ENCODE measurements at places on chromosomes 5 and 9. TPM values are rescaled to one million over a fixed set of nuclear protein-coding genes. Genes with fewer than 3 reads are reported as not detected.

- no peak overlapping the region for H3K27ac ChIP-seq
- no peak for DNase-seq
- H3K4me1 ChIP-seq, result no peaks in the 10 kb centered on the region
- H3K36me3 ChIP-seq, result no peaks in the 10 kb centered on the region
- no peaks in the 10 kb centered on the region for H3K27me3 ChIP-seq
- no peak overlapping the region for H3K4me3 ChIP-seq
These were observed 292.4 kb downstream of the MAST4 start for GRCh38 chr5:66888613-66889012.

PTPN3 gene
- 15.9 TPM for total RNA-seq

DNA sequence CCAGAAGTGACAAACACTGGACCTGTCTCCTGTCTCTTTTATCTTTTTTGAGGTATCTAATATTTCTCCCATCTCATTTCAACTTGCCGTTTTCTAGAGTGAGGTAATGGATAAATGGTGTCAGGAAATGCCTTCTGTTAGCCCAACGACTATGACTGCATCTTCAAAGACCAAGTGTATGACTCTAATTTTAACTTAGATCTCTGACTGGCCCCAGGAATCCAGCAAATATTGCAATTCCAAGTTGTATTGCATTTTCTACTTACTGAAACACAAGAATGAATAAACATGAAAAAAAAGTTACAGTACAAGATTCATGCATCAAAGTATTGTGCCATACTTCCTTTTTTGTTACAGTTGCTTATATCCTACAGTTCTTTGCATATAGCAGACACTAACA is 26.3 kb downstream of the SLC28A3 start:
- H3K27me3 ChIP-seq, result no peaks in the 10 kb centered on the region
- DNase-seq, result no peak
- H3K4me1 ChIP-seq, result peaks cover 12% of the 10 kb centered on the region
- no peak overlapping the region for H3K27ac ChIP-seq
- H3K4me3 ChIP-seq, result no peak overlapping the region

DNA sequence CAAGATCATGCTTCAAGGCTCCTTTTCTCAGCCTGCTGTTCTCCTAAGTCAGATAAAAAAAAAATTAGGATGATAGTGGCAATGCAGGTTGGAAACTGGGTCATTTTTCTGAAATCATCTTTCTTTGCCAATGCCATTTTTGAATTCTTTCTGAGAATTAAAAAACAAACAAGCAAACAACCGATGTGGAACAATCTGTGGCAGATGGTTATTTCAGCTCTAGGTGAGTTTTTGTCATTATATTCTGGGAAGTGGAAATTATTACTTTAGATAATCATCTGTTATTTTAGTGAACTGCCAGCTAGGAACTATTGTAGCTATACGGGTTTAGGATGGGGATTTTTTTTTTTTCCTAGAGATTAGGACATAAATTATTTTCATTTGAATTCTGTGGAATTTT is 129.7 kb downstream of the NTRK2 start:
- H3K4me3 ChIP-seq, result no peak overlapping the region
- H3K27me3 ChIP-seq, result no peaks in the 10 kb centered on the region
- no peak for DNase-seq
- H3K27ac ChIP-seq, result no peak overlapping the region
- no peaks in the 10 kb centered on the region for H3K4me1 ChIP-seq
- no peaks in the 10 kb centered on the region for H3K36me3 ChIP-seq

SARDH gene
- 3.9 TPM for total RNA-seq

- H3K27ac ChIP-seq, result no peak overlapping the region
- DNase-seq, result no peak
- no peaks in the 10 kb centered on the region for H3K27me3 ChIP-seq
These were observed 148.7 kb downstream of the OXCT1 start for GRCh38 chr5:41721516-41721915.

CNTLN gene
- 5.2 TPM for total RNA-seq

- DNase-seq, result no peak
- no peak overlapping the region for H3K4me3 ChIP-seq
- H3K27ac ChIP-seq, result peak overlapping the region; percentile 26
- H3K36me3 ChIP-seq, result no peaks in the 10 kb centered on the region
- H3K4me1 ChIP-seq, result peaks cover 2% of the 10 kb centered on the region
These were observed 12.8 kb upstream of the LCP2 start for GRCh38 chr5:170310256-170310926.

KCNV2 gene
- not detected for total RNA-seq

DNA sequence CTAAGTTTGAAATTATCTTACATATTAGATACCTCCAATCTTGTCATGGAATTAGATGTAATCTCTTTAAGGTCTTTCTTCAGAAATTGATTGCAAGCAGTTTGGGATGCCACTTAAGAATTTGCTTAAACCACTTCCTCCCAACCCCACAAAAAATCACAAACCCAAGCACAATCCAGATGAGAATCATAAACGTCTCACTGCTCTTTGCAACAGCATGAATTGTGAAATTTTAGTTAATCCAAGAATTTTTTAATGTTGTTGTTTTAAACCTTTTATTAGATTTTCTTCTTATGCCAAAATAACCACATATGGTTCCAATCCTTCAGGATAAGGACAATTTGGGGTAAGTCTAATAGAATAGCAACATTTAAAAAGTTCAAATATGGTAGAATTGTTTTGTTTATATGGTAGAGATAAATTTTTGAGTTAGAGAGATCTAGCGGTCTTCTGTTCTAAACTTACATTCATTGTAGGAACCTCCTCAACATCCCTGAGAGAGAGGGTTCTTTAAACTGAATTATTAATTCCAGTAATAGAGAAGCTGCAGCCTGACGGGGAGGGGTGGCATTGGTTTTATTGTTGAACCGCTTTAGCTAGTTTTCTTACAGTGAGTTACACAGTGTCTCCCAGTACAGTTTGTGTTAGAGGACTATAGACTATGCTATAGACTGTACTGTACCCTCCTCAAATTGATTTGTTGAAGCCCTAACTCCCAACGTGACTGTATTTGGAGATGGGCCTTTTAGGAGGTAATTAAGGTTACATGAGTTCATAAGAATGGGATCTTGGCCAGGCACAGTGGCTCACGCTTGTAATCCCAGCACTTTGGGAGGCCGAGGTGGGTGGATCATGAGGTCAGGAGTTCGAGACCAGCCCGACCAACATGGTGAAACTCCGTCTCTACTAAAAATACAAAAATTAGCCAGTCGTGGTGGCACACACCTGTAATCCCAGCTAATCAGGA is 24.8 kb upstream of the IL6ST start:
- DNase-seq, result no peak
- no peaks in the 10 kb centered on the region for H3K27me3 ChIP-seq
- no peaks in the 10 kb centered on the region for H3K4me1 ChIP-seq
- peak overlapping the region; percentile 5 for H3K27ac ChIP-seq
- no peaks in the 10 kb centered on the region for H3K36me3 ChIP-seq
- no peak overlapping the region for H3K4me3 ChIP-seq

DNA sequence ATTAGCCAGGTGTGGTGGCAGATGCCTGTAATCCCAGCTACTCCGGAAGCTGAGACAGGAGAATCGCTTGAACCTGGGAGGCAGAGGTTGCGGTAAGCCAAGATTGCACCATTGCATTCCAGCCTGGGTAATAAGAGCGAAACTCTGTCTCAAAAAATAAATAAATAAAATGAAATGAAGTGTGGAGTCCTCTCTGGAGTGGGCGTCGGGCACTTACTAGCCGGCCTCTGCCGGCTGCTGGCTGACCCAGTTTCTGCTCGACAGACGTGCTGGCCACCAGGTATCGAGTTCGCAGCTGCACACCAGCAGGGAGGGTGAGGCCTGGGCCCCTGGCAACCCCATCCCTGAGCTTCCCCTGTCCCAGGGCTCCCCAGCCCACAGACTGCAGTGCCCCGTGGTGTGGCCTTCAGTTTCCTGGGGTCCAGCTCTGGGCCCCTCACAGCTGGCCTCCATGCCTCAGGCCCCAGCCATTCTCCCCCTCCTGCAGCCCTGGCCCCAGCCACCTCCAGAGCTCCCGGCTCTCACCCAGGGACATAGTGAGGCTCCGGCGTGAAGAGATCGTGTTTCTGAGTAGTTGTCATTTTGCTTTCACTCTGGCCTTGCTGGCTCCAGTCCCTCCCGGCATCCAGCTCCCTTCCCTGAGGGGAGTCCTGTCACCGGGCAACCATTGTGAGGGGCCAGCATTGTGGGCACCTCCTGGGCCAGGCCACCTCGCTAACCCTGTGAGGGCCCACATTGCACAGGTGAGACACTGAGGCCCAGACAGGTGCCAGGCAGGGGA is 3.8 kb upstream of the STPG3 start:
- no peak overlapping the region for H3K4me3 ChIP-seq
- H3K27me3 ChIP-seq, result no peaks in the 10 kb centered on the region
- DNase-seq, result no peak
- peak overlapping the region; percentile 58 for H3K27ac ChIP-seq
- no peaks in the 10 kb centered on the region for H3K36me3 ChIP-seq
- H3K4me1 ChIP-seq, result peaks cover 13% of the 10 kb centered on the region

- peaks cover 58% of the 10 kb centered on the region for H3K36me3 ChIP-seq
- no peak overlapping the region for H3K4me3 ChIP-seq
- no peak for DNase-seq
- H3K27ac ChIP-seq, result no peak overlapping the region
These were observed 35.8 kb upstream of the CMYA5 start for GRCh38 chr5:79653843-79654242.

ENTPD2 gene
- total RNA-seq, result 0.87 TPM

CMYA5 gene
- total RNA-seq, result 0.68 TPM

Measured in left lung (tissue), 14 donors.